ENCODE measurements at places on chromosomes 16 and 17.

DNA sequence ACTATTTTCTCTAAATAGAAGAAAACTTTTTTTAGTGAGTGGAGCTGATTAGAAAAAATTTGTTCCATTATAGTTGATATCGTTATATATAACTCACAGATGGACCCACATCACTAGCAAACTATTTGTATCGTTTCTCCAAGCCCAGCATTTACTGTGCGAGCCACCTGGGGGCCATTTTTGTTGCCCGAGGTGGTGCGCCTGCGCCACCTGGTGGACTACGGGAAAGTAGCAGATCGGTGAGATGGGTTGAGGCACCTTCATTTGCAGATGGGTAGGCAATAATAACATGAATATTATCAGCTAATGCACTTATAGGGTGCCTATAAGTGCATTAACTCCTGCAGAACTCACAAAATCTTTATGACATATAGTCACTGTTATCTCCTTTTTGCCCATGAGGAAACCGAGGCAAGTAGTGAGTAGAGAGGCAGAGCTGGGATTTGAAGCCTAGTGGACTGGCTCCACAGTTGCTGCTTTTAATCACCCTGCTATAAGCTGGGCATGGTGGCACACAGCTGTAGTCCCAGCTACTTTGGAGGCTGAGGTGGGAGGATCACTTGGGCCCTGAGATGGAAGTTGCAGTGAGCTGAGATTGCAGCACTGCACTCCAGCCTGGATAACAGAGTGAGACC is 23.2 kb upstream of the NTN1 start:
- no peak for DNase-seq

DNA sequence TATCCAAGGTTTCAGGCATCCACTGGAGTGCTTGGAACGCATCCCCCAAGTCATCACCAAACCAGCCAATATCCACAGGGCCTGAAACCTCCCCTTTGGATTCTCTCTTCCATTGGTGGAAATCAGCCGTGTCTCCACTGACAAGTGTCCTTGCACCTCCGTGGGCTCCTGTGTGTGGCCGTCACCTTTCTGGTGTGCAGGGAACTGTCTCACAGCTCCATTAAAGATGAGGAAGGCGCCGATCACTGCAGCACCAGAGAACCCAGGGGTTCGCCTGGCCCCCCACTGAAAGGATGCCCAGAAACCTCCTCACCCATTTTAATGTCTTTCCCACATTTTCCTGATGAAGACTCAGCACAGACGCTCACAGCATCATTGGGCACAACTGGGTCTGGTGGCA is 17.8 kb upstream of the METRNL start:
- no peak for DNase-seq

DNA sequence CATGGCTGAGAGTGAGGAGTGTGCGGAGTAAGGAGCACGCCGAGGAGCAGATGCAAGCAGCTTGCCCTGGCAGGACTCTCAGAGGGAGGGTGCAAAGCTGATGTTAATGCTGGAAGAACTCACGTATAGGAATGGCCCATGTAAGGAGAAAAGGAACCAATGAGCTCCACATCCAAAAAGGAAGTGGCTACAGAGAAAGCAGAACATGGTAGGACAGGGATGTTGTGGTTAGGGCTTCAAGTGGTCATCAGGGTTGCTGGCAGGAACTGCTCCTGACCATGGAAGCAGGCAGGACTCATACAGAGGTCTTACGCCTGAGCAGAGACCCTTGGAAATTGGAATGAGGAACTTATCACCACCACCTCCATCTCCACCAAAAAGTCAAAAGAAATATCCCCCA is 5.2 kb downstream of the MYO1D start:
- no peak for DNase-seq

- DNase-seq = no peak
Measured at GRCh38 chr17:5874486-5874885, 195.7 kb upstream of the WSCD1 start.

GRCh38 chr17:4358154-4358553 is 8.3 kb downstream of the UBE2G1 start:
- no peak for DNase-seq

- DNase-seq = no peak
Measured at GRCh38 chr16:89270666-89271345, 53.3 kb downstream of the ZNF778 start.

GRCh38 chr16:81673432-81673831 is 105.7 kb upstream of the PLCG2 start:
- no peak for DNase-seq

- DNase-seq = no peak
Measured at GRCh38 chr17:79132271-79133064, 57.8 kb downstream of the ENGASE start.

- no peak for DNase-seq
Measured at GRCh38 chr16:72845322-72846020, 202.5 kb downstream of the ZFHX3 start.

GRCh38 chr16:1338119-1338730 is 4.8 kb downstream of the BAIAP3 start:
- DNase-seq = no peak

GRCh38 chr16:11249233-11250061 is 6.6 kb downstream of the SOCS1 start:
- DNase-seq = no peak

GRCh38 chr17:14149751-14150150 is 80.4 kb downstream of the COX10 start:
- no peak for DNase-seq

DNA sequence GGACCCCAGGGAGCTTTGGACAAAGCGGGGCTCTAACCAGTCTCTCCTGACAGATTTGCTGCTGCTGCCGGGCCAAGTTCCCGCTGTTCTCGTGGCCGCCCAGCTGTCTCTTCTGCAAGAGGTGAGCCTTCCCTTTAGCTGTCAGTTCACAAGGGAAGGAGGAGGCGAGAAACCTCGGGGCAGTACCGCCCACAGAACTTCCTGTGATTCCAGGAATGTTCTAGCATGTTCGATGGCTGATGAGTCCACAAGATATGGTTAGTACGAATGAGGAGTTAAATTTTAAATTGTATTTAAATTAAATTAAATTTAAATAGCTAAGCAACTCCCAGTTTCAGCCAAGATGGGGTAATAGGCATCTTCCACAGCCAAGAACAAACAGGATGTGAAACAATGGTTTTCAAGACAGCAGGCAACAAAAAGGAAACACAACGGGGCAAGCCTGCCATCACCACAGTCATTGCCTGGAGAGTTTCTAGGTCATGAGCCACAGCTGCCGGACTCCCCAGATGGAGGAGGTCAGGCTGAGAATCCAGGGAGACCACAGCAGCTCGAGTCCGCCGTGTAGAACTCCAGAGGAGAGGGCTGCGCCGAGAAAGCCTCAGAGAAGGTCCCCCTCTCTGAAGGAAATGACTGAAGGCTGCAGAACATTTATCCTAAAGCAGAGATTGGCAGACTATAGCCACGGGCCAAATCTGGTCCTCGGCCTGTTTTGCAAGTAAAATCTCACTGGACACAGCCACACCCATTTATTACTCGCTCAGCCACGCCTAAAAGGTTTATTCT is 9.5 kb upstream of the TCF25 start:
- DNase-seq = no peak

DNA sequence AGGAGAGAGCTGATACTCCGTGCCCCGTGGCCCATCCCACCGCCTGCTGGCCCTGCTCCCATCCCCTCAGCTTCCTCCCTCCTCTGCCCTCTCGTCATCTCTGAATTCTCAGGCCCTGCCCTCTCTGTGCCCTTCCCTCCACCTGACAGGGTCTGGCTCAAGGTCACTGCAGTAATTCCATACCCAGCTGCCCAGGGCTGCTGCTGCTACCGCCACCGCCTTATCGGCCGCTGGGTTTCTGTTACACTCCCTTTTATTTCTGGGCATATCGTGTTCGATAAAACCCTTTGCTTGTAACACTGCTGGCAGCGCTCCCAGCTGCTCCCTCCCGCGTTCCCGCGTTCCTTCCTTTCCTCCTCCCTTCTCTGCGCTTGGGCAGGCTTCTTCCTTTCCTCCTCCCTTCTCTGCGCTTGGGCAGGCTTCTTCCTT is 1.2 kb downstream of the EPN3 start:
- DNase-seq = no peak

DNA sequence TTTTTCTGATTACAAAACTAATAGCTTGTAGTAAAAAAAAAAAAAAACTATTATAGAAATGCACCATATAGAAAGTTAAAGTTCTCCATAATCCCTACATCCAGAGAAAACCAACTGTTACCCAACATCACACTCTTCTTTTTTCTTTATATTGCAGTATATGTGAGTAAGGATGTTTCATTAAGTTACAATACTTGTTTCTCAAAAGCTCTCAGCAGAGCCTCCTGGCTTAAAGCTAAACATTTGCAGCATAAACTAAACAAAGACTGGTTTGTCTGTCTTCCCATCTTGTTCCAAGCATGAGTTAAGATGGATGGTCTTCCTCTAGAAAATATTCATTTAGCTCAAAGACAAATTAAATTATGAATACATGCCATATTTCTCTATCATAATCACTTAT is 25.2 kb downstream of the GRB2 start:
- no peak for DNase-seq

GRCh38 chr16:87407511-87408112 is 15.5 kb downstream of the MAP1LC3B start:
- DNase-seq = no peak

DNA sequence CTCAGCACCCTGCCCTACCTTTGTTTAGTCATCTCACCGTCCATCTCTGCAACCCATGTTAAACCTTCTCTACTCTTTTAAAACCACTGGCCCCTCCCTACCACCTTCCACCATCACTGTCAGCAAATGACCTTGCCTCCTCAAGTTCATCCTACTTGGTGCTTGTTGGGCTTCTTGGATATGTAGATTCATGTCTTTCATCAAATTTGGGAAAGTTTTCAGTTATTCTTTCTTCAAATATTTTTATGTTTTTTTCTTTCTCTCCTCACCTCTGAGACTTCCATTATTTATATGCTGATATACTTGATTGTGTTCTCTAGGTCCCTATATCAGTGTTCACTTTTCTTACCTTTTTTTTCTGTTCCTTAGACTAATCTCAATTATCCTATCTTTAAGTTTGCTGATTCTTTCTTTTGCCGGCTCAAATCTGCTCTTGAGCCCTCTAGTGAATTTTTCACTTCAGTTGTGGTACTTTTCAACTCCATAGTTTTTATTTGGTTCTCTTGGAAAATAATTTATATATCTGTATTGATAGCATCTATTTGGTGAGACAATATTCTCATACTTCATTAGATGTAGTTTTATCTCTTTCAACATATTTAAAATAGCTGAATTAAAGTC is 28.7 kb upstream of the ALDH3A2 start:
- no peak for DNase-seq

GRCh38 chr17:31404028-31404949 is 12.8 kb downstream of the RAB11FIP4 start:
- DNase-seq = no peak

Data from left renal cortex interstitium (tissue), 4 donors.